ENCODE measurements at places on chromosomes 16 and 17.

DNA sequence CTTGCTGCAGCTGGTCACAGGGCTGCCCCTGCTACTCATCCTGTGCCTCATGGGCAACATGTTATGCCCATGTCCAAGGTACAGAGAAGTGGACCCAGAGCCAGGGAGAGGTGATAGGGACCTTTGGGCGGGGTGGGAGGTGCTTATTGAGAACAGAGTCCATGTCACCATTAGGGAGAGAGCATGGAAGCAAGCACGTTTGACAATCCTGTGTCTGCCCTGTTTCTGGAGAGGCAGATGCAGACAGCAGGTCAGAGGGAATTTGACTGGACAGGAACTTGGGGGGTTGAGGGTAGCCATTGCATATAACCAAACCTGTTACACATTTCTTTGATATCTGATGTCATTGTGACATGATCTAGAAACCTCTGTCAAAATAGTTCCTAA, 14.3 kb upstream of the ARL4D start:
- no peak for DNase-seq

DNA sequence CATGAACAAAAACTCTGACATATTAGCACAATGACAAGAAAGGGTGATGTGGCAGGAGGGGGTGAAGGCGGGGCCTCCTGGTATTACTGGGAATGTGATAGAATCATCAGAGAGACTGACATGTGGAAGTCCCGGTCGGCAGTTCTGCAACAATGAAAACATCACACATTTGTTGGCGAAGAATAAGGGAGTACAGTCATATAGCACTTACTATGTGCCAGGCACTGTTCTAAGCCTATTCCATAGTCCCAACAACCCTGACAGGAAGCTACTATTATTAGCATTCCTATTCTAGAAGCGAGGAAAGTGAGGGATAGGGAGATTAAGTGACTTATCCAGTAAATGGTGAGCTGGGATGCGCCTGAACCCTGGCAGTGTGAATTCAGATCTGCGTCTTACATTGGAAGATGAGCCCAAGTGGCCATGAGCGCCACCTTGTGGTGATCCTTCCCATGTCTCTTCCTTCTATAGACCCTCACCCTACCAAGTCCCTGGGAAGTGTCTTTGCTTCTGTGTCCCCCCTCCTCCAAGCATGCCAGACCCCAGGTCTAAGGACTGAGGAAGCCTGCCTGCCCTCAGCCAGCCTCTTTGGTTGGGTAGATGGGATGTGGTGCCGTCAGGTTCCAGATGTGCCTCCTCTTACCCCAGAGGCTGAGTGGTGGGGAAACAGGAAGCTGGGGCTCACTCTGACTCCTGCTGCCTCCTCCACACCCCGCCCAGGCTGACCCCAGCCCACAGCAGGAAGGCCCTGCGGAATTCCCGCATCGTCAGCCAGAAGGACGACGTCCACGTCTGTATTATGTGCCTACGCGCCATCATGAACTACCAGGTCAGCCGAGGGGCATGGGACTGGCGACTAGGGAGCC, 14.0 kb downstream of the FMNL1 start:
- DNase-seq = peak; percentile 87

DNA sequence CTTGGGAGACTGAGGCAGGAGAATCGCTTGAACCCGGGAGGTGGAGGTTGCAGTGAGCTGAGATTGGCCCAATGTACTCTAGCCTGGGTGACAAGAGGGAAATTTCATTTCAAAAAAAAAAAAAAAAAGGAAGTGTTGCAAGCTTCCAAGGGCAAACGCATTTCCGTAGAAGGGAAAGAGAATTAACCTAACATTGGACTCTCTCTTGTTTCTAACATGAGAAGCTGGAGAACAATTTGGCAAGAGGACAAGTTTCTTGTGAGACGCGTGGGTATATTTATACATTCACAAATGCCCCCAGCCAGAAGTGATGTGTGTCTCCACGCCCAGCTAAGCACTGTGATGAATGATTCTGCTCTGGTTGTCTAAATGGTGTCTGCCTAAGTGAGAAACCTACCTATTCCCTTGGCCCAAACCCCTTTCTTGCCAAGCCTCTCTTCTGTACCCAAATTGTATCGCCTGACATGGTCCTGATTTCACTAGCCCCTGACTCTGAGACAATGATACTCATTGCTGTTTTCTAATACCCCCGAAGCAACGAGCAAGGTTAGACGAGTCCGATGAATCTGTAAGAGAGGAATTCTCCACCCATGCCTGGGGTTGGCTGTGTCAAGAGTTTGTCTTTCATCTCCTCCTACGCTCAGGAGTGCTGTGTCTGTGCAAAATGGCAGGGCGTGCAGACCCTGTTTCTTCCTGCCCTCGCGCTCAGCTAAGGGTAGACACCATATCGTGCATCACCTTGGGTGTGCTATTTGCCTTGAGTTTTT, 14.2 kb upstream of the ST6GALNAC2 start:
- no peak for DNase-seq

GRCh38 chr17:82691714-82692113, 6.8 kb downstream of the RAB40B start:
- no peak for DNase-seq
